Fibroblast of the aortic adventitia (primary cell): ENCODE measurements at places on chromosomes 7 and 10.
A peak's percentile ranks its signal among the peaks of the same experiment; 100 is the strongest.

GRCh38 chr10:129525401-129525801 lies 58.4 kb downstream of the MGMT start:
- peak; percentile 85 for DNase-seq

- DNase-seq, result peak; percentile 26
Observed at GRCh38 chr7:40772096-40772495, 637.3 kb downstream of the SUGCT start.

- DNase-seq, result no peak
Observed at GRCh38 chr7:114130866-114131265, 212.1 kb upstream of the PPP1R3A start.

DNA sequence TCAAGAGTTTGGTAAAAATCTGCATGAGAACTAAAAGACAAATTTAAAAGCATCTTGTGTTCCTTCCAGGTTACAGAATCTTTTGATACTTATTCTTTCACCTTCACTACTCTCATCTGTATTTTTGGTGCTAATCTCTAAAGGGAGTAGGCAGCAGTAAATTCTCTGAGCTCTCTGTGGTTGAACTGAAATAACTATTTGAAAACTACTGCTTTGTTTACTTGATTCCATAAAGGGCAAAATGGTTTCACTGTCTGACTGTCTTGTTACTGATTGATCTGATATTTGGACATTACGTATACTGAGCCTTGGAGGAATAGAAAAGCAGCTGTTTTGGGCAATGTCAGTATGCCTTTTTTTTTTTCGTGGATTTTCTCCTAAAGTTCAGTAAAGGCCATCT lies 103.3 kb downstream of the CHRM2 start:
- no peak for DNase-seq

- DNase-seq, result no peak
Observed at GRCh38 chr10:31317652-31318381, 1.2 kb upstream of the ZEB1 start.

DNA sequence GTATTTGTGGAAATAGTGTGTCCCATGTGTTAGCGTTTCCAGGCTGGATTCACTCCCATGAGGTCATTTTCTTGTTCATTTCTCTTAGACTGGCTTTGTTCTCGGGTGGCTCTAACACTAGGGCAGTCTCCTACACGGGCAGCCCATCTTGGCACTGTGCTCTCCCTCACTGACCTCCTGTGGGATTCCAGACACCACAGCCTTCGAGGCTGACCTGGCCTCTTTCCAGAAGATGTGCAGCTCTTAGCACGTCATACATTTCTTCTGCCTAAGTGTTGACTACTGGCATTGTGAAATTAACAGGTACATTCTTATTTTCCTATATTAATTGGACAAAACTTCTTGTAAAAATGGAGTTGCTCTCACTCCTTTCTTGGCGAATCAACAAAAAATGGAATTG lies 72.8 kb downstream of the INSYN2A start:
- DNase-seq, result no peak

DNA sequence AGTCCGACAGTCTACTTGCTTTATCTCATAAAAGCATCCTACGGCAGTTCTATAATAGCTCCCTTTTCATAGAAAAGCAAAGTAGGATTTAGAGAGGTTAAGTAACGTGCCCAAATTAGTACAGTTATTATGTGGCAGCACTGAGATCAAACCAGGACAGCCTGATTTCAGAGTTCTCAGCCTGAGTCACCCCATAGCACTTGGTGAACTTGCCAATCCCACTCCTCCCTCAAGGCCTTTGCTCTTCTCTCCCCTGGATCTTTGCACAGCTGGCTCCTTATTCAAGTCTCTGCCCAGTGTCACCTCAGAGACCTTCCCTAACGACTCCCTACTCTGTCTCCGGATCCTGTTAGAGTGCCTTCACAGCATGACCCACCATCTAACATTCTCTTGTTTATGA lies 438.0 kb upstream of the NFE2L3 start:
- DNase-seq, result no peak
